ENCODE measurements at places on chromosomes 12 and 14.

- no peak for DNase-seq
Measured at GRCh38 chr14:103879570-103880347, 32.4 kb upstream of the PPP1R13B start.

DNA sequence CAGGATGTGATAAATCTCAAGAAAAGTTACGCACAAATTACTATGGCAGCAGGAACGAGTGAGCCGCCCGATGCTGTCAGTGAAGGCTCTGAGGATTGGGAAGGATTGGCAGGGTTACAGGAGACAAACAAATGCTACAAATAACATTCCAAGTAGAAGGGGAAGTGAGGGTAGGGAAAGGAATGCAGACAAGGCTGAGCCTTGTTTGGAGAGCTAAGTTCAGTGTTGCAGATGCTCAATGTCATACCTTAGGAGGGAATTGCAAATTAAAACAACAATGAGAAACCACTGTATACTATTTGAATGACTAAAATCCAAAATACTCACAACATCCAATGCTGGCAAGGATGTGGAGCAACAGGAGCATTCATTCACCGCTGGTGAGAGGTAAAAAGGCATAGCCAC, 1.3 kb downstream of the CLEC9A start:
- DNase-seq, result no peak

GRCh38 chr12:124921200-124922031, 7.0 kb upstream of the UBC start:
- no peak for DNase-seq

- DNase-seq, result no peak
Measured at GRCh38 chr14:73817020-73817655, 34.5 kb upstream of the PTGR2 start.

DNA sequence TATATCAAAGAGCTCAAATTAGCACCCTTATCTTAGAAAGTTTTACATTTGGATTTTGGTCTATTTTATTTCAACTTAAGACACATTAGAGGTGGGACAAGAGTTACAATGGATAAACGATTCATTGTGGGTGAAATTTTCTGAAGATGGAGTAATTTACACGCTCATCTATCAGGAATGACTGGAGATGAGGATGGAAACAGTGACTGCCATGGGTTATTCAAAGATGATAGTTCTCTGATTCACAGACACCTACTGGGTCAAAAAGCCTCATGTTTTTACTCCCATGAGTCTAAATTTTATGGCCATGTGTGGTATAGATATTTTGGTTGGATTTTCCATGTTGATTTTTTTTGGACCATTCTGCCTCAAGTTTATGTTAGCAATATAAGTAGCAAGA, 22.1 kb downstream of the SAMD4A start:
- no peak for DNase-seq

DNA sequence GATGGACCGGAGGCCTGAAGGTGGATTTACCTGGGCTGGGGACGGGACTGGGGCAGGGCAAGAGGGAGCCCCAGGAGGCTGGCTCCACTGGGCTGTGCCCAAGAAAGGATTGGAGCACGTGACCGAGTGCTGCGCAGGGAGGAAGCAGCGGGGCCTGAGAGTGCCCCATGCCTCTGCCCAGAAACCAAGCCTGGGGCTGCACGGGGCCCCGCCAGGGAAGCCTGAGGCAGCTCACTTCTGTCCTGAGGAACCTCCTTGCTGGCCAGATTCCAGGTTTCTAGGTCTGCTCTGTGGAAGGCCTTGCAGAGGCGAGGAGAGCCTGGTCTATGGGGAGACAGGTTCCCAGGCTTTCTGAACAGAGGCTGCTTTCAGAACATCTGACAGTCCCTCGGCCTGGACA, 10.4 kb downstream of the NGB start:
- no peak for DNase-seq

DNA sequence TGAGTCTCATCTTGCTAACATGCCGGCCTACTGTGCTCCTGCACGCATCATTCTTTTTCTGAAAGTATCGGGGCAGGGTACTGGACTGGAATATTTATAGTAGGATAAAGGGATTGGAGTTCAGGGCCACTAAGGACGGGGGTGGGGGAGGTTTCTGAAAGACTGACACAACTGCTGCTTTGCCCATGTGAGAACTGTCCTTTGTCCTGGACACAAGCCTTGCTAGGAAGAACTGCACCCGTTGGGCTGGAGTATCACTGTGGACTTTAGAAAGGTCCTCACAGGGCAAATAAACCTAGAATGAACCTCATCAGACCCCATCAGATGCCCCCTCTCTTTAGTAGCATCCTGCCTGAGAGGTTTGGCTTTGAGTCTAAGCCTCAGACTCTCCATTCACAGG, 87.6 kb downstream of the PRMT8 start:
- DNase-seq, result no peak

- DNase-seq, result peak; percentile 72
Measured at GRCh38 chr14:94173885-94174603, at the start of gene PPP4R4. PPP4R4 (plus strand) TSS chr14:94174322; CDS start chr14:94174466, 144 bp downstream.

- no peak for DNase-seq
Measured at GRCh38 chr12:23055004-23055403, 430.0 kb downstream of the ETNK1 start.

DNA sequence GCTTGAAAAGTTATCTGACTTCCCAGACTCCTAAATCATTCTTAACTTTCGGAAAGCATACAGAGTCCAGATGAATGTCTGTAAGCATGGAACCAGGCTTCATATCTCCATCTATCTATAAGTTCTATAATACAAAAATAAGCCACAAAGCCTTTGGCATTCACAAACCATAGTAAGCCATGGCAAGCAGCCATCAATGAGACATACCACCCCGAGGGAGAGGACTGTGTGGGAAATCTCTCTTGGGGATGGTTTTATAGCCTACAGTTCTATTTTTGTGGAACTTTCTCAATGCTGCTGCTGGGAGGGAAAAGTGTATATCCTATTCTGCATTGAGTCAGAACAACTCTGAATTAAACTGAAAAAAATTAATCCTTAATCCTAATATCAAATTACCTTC, 20.4 kb downstream of the EGLN3 start:
- DNase-seq, result no peak

DNA sequence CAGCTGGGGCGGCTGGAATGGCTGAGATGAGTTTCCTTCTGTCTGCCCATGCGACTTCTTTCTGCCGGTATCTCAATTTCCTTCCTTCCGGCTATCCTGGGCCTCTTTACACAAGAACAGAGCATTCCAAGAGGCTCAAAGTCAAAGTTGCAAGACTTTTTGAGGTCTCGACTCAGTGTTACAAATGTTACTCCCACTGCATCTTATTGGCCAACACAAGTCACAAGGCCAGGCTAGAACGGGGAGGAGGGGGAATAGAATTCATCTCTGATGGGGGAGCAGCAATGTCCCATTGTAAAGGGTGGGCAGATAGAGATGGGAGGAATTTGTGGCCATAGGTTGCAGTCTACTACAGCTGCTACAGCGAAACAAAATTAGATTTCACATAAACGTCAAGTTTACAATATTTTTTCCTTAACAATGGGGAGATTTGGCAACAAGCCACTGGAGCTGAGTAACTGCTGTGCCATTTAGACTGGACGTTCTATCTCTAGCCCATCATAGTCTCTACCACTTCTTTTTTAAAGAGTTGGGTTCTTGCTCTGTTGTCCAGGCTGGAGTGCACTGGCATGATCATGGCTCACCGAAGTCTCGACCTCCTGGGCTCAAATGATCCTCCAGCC, 9.5 kb upstream of the NYNRIN start:
- no peak for DNase-seq

DNA sequence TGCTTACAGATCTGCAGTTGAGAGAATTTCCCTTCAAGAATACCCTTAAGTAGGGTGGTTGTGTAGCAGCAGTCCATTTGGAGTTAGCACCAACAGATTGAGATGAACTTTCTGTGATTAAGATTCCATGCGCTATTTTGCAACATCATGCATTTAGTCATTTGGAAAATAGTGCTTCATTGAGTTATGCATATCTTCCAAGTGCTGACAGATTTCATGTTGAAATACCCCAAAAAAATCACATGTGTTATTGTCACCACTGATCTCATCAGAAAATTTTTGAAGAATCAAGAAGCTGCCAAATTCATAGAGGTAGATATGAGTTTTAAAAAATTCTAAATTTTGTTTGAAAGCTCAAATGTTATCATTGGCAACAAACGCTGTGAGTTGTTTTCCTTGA, 35.5 kb upstream of the OSBPL8 start:
- no peak for DNase-seq

DNA sequence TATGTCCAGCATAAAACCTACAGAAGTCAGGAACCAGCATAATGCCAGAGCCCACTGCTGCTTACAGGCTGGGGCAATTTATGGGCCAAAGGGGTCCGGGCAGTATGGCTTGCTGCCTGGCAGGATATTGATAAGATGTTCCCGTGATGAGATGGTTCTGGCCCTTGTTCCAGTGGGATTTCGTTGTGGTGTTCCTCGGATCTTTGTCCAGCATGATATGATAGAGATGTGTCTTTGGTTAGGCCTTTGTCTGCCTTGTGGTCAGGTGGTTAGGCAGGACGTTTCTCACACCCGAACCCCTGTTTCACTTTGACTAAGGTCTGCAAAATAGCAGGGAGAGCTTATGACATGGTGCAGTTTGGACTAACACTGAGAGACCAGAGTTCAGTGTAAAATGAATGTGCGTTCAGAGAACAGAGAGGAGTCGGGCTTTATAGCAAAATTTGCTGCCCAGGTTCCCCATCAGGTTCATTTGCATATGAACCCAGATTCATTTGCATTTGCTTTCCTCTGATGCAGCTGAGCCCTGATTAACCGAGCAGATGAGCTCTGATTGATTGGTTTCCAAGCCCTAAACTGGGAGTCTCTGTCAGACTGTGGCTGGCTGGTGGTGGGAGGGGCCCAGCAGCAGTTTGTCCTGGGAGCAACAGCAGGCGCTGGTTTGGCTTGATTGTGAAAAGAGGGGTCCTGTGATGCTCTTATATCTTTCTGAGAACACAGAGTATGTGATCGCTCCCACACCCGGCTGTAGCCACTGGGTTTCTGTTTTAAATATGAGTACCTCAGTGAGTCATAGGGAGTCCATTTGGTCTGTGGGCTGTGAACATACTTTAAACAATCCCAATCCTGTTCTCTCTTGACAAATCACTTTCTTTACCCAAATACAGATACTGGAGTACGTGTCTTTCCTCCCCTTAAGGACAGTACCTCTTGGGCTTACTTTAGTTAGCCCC, 156.3 kb upstream of the PZP start:
- no peak for DNase-seq

DNA sequence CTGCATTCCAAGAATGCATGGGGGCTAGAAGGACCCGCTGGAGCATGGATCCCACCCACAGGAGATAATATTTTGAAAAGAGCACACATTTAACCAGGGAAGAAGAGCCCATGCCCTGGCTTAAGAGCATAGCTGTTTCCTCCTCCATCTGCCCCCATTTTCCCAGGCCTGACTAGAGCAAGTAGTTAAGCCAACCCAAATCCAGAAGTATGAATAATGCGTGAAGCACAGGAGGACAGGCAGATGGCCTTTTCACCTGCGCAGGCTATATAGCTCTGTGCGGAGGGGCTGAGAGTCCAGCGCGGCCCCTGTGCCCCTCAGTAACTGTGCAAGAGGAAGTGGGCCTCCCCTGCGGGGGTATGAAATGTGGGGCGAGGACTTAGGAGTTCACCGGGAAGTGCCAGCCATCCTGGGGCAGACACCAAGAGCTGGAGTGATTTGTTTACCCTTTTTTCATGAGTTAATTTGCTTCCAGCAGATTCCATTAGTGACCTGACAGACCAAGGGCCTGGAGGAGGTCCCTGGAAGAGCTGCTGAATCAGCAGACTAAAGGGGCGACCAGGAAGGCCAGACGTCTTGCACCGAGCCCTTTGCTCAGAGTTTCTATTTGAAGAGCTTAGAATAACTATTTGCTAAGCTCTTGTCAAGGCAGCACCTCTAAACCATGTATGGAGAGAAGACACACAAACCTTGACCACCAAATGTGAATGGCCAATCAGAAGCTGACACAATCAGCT, 37.2 kb downstream of the DPF3 start:
- no peak for DNase-seq

DNA sequence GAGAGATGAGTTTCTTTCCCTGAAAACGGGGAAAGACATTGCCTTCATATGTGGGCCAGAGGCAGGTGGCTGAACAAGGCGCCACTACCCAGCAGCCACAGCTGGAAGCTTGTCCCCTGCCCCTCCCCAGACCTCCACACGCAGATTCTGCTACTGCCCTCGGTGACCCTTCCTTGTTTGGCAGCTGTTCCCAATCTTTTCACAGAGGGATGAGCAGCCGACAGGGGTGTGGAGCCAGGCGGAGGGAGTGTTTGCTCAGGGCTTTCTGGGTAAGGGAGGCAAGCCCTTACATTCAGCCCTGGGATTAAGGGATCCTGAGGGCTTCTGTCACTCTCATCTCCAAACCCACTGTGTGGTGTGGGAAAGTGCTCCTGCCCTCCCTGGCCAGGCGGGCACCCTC, 4.5 kb upstream of the KRT4 start:
- DNase-seq, result no peak

DNA sequence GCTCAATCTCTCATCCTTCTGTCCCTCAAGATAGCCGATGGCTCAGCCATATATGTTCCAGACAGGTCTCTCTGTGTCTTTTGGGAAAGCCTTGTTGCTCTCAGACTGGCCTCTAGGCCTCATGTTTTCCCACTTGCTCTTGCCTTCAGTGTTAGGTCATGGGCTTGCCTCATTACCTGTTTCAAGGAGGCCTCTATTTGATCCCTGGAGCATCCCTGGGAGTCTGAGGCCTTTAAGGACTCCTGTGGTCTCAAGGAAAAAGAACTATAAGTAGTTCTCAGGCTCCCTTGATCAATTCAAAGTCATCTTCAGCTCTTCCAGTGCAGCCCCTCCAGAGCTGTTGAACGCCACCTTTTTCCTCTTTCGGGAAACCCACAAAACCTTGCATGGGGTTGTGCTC, 47.9 kb downstream of the NTF3 start:
- no peak for DNase-seq

GRCh38 chr12:96719660-96720362, 187.2 kb upstream of the NEDD1 start:
- DNase-seq, result no peak

GRCh38 chr12:109880043-109880931, at the start of gene GLTP:
GLTP (minus strand) TSS chr12:109880541; CDS start chr12:109880374, 167 bp downstream.
- no peak for DNase-seq

- DNase-seq, result no peak
Measured at GRCh38 chr12:56668197-56668457, 20.0 kb downstream of the PTGES3 start.

DNA sequence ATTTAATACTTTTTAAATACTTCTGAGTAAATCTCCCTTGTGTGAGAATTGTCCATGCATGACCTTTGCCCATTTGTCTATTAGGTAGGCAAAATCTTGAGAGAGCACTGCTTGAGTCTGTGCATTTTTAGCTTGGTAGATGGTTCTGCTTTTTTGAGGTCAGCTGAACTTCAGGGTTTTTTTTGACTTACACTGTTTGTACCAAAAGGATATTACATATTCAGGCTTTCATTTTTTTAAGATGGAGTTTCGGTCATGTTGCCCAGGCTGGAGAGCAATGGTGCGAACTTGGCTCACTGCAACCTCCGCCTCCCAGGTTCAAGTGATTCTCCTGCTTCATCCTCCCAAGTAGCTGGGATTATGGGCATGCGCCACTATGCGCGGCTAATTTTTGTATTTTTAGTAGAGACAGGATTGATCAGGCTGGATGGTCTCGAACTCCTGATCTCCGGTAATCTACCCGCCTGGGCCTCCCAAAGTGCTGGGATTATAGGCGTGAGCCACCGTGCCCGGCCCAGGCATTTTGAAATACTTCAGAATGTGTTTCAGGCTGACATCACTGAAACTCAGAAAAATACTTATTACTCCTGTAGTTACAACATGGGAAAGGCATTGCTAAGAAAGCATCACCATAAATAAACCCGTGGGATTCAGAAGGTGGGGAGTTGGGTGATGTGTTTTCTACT, 11.1 kb downstream of the RASSF3 start:
- DNase-seq, result no peak
